Stimulated activated naive CD8-positive, alpha-beta T cell treated with anti-CD3 and anti-CD28 coated beads, Interleukin-15, Interleukin-2, amounts not matched to agents 100 U/mL and 50 U/mL, for 24 hours (primary cell): ENCODE measurements at places on chromosomes 3 and 15.
A peak's percentile ranks its signal among the peaks of the same experiment; 100 is the strongest.

DNA sequence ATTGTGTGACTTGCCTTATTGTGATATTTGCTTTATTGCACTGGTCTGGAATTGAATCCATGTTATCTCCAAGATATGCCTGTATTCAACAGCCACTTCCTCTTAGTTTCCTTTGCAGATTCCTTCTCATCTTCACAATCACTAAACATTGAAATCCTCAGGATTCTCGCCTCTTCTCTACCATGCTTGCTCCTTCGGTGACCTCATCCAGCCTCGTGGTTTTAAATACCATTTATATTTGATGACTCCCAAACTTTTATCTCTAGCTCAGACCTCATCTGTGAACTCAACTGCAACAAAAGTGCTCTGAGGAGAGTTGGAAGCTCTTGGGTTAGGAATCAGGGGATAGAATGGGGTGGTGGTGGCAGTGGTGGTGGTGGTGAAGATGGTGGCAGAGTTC lies 19.9 kb downstream of the POLR2M start:
- no peak for DNase-seq

- DNase-seq, result no peak
Observed at GRCh38 chr3:27677565-27677964, 44.6 kb downstream of the EOMES start.

GRCh38 chr15:82647045-82647834 lies at the start of gene CPEB1:
CPEB1 (minus strand) TSS chr15:82647363; CDS start chr15:82628459, 18,904 bp downstream.
- DNase-seq, result peak; percentile 54

DNA sequence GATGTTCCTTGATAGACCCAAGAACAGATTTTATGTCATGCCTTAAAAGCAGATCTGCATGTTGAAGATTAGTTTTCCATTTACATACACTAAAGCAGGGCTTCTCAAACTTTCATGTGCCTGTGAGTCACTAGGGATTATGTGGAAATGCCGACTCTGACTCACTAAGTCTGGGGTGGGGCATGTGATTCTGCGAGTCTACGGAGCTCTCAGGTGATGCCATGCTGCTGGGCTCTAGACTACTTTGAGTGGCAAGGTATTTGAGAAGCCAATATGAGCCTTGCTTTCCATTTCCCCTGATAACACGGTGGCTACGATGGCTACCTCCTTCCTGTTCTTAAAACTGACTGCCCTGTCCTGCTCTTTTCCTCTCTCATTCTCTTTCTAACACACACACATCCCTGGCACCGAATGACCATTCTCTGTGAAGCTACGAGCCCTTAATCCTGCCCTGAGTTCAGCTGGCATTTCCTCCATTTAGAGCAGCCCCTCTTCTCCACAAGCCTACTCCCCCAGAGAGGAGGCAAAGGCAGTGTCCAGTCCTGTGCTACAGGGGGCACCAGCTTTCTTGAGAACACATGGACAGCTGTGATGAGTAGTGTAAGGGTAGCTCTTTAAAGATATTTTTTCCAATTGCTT lies 39.7 kb upstream of the PYGO1 start:
- DNase-seq, result no peak

DNA sequence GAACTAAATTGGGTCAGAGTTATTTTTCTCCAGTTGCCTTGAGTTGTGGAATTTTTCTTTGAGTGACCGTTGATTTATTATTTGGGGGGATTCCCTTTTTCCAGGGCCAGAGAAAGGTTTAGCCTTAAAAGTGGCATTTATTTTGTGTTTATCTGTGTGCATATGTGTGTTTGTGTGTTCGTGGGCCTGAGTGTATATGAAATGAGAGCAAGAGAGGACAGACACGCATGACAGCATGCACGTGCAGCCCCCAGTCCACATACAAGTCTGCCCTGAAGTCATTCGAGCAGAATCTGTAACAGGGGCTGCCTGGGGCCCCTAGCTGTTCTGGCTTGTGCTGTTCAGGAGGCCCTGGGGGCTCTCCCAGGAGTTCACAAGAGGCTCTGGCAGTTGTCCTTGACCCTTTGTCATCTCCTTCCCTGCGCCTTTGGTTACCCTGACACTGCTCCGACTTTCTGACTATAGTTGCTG lies 18.3 kb upstream of the TRAK1 start:
- no peak for DNase-seq

DNA sequence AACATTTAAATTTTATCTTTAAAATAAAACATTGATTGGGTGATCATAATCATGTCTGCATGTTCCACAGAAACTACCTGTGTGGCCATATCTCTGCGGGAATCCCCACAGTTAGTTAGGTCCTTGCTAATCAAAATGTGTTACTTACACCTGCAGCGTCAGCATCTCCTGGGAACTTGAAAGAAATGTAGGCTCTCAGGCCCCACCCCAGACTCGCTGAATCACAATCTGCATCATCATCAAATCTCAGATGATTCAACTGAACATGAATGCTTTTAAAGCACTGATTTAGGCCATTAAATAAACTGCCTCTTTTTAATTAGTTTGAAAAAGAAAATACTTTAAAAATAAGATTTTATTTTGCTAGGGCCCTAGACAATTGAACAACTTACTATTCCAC lies 577.8 kb downstream of the PYDC2 start:
- DNase-seq, result no peak

GRCh38 chr3:71673486-71673885 lies 51.7 kb downstream of the EIF4E3 start:
- no peak for DNase-seq

GRCh38 chr3:171401432-171401831 lies 58.8 kb downstream of the TNIK start:
- no peak for DNase-seq

DNA sequence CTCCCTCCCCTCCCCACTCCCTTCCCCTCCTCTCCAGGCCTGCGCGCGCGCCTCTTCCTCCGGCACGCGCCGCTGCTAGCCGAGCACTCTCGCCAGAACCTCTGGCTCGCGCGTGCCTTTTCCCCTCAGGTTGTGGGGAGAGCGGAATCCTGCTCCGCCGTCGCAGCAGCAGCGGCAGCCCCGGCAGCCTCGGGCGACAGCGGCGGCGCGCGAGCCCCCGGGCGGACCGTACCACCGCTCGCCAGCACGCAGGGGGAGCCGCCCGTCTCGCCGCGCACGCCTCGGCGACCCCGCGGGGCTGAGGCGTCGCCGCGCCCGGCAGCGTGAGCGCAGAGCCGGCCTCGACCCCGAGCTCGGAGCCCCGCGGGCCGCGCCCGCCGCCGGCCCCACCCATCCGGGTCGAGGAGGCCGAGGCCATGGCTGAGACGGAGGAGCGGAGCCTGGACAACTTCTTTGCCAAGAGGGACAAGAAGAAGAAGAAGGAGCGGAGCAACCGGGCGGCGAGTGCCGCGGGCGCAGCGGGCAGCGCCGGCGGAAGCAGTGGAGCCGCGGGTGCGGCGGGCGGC lies at the start of gene CDV3:
Gene CDV3, plus strand, starts transcription at position 58 of the 566 bp plus-strand sequence. Its CDS starts 359 bp downstream, at position 417.
- no peak for DNase-seq

DNA sequence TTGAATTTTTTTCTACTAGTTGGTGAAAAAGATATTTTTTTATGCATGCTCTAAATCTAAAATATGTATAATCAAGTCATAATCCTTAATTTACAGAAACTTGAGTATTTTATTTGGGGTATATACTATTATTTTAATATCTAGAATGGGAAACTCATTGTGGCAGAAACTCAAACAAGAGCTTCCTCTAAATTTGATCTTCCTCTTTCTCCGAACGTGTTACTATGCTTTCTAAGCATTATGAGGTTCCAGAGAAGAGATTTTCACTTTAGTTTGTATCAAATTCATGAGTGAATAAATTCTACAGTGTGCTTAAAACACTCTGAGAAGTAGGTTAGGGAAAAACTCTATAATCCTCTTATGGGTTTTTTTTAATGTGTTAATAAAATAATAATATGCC lies 173.1 kb downstream of the POTEB3 start:
- DNase-seq, result no peak

DNA sequence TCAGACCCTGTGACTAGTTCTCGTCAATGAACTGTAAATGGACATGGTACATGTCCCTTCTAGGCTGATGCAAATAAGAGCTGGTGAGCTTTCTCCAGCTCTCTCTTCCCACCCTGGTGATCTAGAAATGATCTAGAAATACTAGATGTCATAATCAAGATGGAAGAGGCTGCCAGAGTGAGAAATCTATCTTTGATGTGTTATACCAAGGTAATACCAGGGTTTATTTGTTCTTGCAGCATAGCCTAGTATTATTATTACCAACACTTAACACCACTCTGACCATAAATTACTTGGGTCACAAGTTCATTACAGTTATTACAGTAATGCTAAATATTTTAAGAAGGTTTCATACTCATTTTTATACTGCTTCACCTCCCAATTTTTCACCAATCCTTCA lies 138.4 kb upstream of the LMCD1 start:
- DNase-seq, result no peak

GRCh38 chr15:63701365-63701764 lies 104.2 kb downstream of the FBXL22 start:
- DNase-seq, result no peak
